GOT3 (cell line): ENCODE measurements at places on chromosomes 11 and 22.

GRCh38 chr11:64396079-64396591 is 37.2 kb downstream of the RPS6KA4 start:
- no peak for DNase-seq

DNA sequence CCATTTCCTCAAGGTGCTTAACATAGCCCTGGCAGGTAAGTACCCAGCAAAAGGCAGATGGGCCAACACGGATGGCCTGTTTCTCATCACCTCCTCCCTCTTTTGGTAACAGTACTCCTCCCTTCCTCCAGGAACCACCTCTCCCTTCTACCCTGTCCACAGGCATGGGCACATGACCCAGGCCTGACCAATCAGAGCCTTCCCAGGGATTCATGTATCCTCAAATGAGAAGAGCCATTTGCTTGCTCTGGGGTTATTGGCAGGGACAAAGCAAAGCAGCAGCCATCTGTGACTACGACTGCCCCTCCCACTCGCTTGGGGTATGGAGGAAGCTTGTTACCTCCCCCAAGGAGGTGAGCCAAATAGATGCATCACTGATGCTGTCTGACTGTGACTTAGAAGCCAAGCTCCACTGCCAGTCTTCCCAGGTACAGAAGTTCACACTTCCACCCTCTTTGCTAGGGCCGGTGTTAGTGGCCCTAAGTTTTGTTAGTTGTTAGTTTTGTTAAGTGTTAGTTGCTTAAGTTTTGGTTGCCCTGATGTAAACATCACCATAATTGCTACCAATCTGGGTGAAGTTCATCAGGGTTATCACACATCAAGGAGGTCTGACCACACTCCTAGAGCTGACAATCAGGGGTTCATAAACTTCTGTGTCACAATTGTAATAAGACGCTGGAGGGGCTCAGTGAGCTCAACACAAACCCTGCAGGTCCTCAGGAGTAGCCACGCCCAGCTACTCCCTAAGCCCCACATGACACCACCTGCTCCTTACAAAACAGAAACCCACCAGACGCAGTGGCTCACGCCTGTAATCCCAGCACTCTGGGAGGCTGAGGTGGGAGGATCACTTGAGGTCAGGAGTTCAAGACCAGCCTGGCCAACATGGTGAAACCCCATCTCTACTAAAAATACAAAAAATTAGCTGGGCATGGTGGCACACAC is 57.3 kb downstream of the ARFGAP3 start:
- DNase-seq, result no peak

- no peak for DNase-seq
Measured at GRCh38 chr11:225734-226453, 10.2 kb downstream of the SIRT3 start.

DNA sequence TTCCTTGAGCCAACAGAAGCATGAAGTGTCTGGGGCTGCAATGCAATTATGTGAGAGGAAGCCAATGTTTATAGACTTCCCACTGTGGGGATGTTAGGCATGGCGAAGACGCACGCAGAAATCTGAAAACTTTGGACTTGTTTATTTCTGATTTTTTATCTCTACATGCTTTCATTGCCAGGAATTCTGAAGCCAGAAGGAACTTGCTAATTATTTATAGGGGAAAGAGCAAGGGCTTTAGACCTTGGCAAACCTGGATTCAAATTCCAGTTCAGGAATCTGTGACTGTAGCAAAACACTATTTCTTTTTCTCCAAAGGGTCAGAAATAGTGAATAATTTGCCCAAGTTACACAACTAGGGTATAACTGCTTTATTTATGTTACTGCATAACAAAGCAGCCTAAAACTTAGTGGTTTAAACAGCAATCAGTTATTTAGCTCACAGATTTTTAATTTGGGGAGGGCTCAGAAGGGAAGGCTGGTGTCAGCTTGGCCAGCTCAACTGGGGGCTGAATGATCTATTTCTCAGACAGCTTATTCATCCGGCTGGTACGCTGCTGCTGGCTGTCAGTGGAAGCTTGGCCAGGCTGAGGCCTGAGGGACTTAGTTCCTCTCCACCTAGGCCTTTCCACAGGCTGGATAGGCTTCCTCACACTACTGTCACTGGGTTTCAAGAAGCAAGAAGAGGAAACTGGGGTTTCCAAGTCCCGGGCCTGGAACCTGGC is 1.9 kb upstream of the OR6Q1 start:
- no peak for DNase-seq

DNA sequence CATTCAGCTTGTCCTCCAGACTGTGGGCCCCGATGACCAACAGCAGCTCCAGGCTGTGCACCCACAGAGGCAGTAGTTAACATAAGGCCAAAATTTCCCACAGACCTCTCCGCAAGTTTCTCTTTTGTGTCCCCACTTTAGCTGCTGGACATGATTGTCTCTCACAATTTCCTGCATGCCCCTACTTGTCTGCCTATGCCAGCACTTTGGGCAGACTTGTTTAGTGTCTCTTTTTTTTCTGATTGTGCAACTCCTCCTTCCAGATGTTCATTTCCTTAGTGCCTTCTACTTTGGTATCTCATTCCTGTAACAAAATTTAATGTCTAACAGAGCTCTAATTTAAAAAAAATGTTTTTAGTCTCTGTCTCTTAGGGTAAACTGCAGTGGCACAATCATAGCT is 23.8 kb upstream of the SCN3B start:
- DNase-seq, result no peak

- no peak for DNase-seq
Measured at GRCh38 chr11:129590030-129590752, 214.5 kb downstream of the BARX2 start.

- DNase-seq, result no peak
Measured at GRCh38 chr11:103703437-103703836, 333.0 kb upstream of the DDI1 start.

GRCh38 chr11:114847306-114847975 is 169.1 kb downstream of the NXPE2 start:
- no peak for DNase-seq

GRCh38 chr22:39616051-39616450 is 45.5 kb downstream of the CACNA1I start:
- no peak for DNase-seq
